Mucosa of descending colon (tissue), 3 donors: ENCODE measurements at places on chromosomes 7 and 10. TPM values are rescaled to one million over a fixed set of nuclear protein-coding genes. Genes with fewer than 3 reads are reported as not detected.

GRCh38 chr7:24703296-24703695, 54.0 kb downstream of the GSDME start:
- DNase-seq = no peak

DNA sequence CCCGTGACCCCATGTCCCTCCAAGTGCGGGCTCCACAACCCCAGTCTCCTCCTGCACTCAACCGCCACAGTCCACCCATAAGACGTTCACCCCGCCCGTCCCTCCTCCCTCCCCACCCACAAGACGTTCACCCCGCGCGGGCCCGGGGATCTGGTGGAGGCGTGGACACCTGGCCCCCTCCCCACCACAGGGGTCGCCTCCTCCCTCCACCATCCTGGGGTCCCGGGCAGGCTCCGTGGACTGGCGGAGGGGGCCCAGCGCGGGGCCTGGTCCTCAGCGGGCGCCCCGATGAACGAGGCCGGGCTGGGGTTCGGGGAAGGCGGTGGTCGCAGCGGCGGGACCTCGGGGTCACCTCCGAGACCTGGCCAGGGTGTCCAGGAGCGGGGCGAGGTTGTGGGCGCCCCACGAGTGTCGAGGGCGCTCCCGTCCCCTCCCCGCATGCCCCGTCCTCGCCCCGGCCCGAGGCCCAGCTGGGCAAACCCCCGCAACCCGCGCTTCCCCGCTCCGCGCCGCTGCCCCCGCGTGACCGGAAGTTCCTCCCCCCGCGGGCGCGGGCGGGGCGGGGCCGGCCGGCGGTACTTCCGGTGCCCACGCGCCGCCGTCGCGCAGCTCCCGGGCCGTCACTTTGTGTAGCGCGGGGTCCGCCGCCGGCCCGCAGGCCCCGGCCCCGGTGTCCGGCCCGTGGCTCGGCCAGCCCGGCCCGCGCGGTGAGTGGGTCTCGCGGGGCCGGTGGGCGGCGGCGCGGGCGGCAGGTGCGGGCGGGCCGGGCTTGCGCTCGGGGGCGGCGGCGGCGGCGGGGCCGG, at the start of gene ZNF316:
ZNF316 (plus strand) TSS at position 578 of the 803 bp plus-strand sequence. CDS start 5,092 bp downstream, outside the sequence.
- DNase-seq = peak; percentile 57

DNA sequence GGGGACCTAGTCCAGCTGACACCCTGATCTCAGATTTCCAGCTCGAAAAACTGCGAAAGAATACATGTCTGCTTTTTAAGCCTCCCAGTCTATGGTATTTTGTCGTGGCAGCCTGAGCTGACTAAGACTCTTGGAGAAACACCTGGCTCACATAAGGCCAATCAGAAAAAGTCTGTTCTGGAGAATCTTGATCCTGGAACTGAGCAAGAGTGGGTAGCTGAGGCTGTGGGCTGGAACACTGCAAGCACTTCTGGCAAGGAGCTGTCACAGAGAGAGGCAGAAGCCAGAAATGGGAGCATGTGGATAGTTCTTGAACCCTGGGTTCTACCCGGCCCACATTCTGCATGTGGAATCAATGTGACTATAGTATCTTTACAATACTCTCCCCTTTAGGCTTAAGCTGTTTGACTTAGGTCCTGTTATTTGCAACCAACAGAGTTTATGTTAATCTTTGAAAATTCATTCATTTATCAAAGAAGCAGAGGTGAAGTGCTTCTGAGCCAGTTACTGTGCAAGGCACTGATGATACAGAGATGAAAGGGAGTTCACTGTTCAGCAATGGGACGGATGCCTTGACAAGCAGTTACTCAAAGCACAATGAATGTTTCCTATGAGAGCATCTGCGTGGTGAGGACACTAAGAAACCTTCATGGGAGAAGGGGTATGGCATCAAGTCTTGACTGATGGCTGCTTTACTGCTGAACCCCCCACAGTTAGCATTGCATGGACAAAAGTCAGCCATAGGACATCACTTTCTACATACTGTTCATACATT, 4.4 kb upstream of the C10orf90 start:
- no peak for DNase-seq

The MBL2 gene
- not detected for total RNA-seq

The HDAC9 gene
- total RNA-seq = 17.5 TPM

The RPP30 gene
- 24.3 TPM for total RNA-seq
